NCI-H1436 treated with DMSO at 0.1 percent for 48 hours (cell line): ENCODE measurements at places on chromosomes 4 and X.

DNA sequence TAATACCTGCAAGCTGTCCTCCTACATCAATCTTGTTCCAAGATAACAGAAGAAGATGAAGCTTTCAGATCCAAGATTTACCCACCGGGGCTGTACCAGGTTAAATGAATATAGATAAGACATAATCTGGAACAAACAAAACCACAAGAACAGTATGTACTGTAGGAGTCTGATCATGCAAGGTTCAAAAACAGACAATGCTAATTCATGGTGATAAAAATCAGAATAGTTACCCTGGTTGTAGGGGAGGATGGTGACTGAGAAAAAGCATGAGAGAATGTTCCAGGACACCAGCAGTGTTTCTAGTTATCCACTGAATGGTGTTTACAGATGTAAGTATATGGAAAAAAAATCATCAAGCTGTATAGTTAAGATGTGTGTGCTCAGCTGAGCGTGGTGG lies 211.6 kb upstream of the TBL1X start:
- no peak for DNase-seq

DNA sequence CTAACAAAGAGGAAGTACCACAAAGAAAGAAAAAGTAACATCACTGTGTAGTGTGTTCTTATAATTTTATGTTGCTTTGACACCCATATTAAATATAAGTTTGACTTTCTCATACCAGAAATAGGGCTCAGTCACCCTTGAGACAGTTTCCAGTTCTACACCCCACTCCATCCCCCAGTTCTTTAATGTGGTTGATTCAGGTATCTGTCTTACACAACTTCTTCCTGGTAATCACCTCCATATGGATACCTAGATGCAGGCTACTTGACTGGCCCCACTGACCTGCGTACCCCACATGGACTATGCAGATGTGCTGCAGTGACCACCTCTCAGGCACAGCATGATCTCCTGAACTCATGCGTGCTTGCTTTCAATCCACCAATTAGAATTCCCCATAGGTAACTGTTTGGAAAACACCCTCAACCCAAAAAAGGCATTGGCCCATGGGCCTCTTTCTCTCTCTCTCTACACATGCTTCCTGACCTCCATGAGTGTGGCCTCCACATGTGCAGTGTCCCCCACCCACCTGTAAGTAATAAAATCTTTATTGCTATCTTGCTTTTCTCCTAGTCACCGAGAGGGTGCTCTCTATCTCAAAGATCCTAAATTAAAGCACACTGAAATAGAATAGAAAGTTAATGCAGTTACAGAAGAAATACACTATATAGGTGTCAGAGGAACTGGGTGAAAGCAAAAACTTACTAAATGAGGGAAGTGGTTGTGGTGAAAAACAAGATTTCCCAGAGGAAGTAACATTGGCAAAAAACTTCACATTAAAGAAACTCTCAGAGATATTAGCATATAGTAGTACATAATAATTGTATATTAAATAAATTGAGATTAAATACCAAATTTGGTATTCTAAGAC lies 98.4 kb downstream of the ZAR1 start:
- DNase-seq = no peak

- DNase-seq = no peak
Measured at GRCh38 chr4:159298502-159298901, 195.6 kb downstream of the RAPGEF2 start.

DNA sequence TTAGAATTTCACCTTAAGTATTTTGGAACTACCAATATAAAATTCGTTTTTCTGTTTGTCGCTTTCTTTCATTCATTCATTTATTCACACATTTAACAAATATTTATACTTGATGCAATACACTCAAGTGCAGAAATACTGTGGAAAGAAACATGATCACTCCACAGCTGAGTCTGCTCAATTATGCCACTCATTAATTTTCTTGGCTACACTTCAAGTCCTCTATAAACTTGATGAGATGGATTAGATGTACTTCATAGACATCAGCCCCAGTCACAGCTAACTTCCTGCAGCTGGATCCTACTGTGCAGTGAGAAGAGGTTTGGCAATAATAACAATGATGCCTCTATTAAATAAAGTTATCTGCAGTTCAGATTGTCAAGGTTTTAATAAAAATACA lies 208.1 kb downstream of the PDGFC start:
- no peak for DNase-seq

- DNase-seq = no peak
Measured at GRCh38 chr4:76226418-76226817, 12.8 kb upstream of the SCARB2 start.

GRCh38 chr4:16617011-16617410 lies 281.4 kb downstream of the LDB2 start:
- no peak for DNase-seq

DNA sequence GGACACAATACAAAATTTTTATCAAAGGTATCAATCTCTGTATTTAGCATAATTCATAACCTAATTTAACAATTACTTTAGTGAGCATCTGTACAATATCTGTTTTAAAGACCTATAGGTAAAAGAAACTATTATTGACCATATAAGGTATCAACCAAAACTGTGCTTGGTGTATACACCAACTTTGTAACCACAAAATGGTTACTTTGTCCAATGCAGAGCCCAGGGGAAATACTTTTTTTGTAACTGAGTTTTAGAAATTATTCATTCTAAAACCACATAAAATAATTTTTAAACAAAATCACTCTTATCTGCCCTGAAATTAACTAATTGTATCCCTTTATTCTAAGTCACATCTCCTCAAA lies 5.0 kb downstream of the CXXC4 start:
- DNase-seq = no peak

GRCh38 chr4:12446256-12446655 lies 1017.6 kb upstream of the HS3ST1 start:
- DNase-seq = no peak
